ENCODE measurements at places on chromosomes 3 and 15.

DNA sequence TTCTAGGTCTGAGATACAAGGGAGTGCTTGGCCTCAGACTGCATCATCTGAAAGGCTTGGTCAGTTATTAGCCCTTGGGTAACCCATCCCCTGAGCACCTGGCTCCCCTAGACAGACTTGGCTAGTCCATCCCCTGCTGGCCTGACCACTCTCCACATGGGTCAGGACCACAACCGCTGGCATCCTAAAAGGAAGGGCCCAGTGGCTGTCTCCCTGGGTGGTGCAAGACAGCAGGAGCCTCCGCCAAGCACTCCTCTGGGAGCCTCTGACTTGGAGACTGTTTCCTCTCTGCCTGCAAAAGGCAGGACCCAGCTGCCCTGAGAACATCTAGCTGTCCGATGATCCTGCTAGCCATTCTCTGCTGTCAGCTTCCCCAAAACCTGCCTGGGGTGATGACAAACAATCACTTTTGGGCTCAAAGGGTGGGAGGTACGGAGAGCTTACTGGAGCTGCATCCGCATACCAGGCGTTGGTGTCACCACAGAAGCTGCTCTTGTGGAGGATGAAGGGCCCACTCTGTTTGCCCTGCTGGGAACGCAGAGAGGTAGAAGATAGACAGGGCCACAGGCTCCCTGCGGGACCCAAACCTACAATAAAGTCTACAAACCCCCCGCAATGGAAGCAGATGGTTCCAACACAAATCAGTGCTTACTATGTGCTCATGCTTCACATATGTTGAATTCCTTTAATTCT lies 108.0 kb upstream of the PRR20G start:
- no peak for DNase-seq

DNA sequence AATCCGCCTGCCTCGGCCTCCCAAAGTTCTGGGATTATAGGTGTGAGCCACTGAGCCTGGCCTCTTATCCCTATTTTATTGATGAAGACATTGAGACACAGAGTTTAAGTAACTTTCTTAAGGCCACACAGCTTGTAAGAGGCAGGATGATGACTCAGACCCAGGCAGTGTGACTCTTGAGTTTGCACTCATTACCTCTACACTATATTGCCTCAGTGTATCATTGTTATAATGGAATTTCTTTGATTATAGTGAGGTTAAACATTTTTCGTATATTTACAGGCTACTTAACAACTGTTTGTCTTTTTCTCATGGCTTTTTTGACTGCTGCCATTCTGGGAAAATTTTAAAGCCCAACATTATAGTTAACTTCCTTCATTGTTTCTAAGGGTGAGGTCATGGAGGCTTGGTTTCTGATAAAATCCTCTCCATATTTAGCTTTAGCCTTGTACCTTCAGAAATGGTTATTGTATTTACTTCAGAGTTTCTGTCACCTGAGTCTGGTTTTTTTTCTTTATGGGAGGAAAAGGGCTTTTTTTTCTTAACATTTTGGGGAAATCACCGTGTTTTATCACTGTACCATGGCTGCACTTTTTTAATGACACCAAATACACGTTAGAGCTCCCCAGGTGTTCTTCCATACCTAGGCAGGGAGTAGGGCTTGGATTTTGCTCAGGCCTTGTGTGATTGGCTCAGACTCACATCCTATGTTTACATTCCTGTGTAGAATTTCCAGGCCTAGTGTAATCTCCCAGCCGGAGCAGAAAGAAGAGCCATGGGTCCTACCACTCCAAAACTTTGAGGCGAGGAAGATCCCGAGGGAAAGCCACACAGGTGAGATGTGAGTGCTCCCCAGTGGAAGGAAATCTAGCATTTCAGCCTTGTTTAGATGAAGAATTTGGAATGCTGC lies 6.3 kb downstream of the ZNF774 start:
- no peak for DNase-seq

- no peak for DNase-seq
These were observed 27.5 kb upstream of the DENND4A start for GRCh38 chr15:65819563-65819960.

DNA sequence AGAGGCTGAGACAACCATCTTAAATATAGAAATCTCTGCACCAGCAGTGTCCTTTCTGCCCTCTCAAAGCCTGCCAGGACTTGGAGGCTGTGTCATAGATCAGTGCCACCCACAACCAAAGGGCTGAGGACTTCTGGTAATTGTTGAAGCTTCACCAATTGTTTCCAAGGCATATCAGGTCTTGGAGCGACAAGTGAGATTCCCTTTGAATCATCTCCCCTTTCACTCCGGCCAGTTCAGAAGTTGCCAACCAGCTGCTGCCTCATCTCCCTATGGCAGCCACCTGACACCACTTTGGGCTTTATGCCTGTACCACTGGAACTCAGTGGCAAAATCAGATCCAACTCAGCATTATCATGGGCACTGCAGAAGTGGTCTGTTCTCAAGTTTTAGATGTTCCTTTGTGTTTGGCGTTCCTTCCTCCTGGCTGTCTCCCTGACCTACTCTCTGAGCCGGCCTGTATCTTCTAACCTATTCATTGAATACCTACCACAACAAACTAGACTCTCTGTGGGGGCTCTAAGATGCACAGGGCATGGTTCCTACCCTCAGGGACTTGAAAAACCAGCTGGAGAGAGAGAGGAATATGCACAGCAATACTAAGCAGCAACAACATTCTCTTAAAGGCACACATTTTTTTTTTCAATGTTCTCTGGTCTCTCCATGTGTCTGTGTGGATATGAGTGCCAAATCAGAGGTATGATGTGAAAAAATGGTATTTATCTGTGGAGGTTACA lies 90.8 kb upstream of the PFN2 start:
- DNase-seq = no peak

GRCh38 chr3:13070391-13071070 lies 2.7 kb downstream of the IQSEC1 start:
- DNase-seq = no peak

DNA sequence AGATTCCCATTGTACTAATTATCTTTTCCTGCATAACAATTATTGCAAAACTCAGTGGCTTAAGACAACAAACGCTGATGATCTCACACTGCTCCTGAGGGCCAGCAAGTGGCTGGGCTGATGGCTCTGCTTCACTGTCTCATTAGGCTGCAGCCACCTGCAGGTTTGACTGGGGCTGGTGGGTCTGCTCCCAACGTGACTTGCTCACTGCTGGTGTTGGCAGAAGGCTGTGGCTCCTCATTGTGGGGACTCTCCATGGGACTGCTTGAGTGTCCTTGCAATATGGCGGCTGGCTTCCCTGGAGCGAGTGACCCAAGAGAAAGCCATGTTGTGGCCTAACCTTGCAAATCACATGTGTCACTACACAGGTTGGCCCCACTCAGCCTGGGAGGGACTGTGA lies 71.1 kb downstream of the PLXNA1 start:
- no peak for DNase-seq

- DNase-seq = no peak
These were observed 19.2 kb upstream of the FRMD4B start for GRCh38 chr3:69405067-69405466.

DNA sequence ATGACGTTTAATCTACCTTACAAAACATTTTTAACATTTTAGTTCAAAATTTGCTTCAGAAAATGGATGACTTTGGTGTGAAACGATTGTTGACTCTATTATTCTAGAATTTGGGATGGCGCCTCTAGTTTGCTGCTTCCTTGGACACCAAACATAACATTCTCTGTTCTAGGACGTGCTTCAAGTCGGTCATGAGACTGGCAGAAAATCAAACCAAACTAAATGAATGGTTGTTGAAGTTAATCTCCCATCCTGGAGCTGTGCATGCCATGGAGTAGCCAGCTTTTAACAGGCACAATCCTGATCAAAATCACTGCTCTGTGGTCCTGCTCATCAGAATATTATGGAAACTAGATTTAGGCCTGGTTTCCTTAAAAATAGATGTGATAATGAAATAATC lies 9.6 kb upstream of the LRRFIP2 start:
- DNase-seq = no peak

- DNase-seq = no peak
These were observed 84.8 kb upstream of the ICE2 start for GRCh38 chr15:60563539-60564404.

GRCh38 chr15:69046781-69047180 lies 32.3 kb downstream of the NOX5 start:
- no peak for DNase-seq

GRCh38 chr3:98213276-98213675 lies 46.8 kb downstream of the OR5H15 start:
- DNase-seq = no peak

DNA sequence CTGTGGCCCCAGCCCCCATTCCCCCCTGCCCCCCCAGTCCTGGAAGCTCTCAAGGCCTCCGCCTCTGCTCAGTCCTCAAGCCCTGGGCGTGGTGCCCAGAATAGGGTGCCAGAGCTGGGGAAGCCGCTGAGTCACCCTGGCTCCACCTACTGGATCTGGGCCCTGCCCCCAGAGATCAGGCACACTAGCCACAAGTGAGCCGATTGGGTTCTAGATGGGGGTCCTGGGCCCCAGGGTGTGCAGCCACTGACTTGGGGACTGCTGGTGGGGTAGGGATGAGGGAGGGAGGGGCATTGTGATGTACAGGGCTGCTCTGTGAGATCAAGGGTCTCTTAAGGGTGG lies 5.7 kb downstream of the EIF4G1 start:
- DNase-seq = peak; percentile 37

GRCh38 chr3:359672-360071 lies 163.1 kb downstream of the CHL1 start:
- no peak for DNase-seq

DNA sequence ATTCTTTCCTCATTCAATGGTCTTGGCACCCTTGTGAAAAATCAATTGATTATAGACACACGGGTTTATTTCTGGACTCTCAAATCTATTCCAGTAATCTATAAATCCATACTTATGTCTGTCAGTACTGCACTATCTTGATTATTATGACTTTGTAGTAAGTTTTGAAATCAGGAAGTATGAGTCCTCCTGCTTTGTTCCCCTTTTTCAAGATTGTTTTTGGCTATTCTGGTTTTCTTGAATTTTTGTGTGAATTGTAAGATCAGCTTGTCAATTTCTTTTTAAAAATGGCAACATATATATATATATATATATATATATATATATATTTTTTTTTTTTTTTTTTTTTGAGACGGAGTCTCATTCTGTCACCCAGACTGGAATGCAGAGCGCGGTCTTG lies 32.3 kb upstream of the CFAP20DC start:
- DNase-seq = no peak

DNA sequence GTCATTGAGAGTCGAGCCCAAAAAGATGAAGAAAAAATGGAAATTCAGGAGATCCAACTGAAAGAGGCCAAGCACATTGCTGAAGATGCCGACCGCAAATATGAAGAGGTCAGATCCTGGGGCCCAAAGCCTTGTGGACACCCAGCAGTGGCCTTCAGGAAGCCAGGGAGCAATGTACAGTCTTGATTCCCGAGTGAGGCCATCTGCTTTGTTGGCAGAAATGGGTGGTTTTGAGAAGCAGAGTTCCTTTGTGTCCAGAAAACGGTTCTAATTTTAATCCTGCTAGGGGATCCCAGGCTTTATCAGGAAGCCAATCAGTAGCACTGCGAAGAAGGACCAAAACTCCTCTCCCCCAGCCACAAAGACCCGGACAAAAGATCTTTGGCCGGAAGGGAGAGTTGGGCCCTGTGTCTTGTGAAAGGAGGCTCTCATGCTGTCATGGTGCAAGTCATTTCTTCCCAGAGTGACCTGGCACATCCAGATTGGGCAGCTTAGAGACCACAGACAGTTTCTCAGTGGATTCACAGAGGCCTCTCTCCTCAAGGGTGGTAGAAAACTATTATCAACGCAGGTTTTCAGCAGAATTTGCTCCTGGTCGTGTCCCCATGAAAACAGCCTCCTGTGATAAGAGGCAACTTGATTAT lies 17.1 kb downstream of the TPM1 start:
- no peak for DNase-seq

GRCh38 chr15:25783607-25784540 lies 79.3 kb downstream of the ATP10A start:
- peak; percentile 21 for DNase-seq

DNA sequence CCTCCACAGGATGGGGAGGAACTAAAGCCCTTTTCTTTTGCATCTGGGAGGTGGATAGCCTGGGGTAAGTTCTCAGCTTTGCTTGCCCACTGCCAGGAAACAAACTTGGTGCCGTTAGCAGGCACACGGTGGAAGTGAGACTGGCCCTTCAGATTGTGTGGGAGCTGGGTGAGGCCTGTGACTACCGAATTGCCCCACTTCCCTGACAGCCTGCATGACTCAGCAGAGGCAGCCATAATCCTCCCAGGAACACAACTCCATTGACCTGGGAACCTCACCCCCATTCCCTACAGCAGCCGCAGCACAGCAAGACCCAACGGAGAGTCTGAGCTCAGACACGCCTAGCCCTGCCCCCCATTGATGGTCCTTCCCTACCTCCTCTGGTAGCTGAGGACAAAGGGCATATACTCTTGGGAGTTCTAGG lies 282.6 kb downstream of the KLF13 start:
- DNase-seq = no peak

- no peak for DNase-seq
These were observed 136.0 kb upstream of the RAP2B start for GRCh38 chr3:153026026-153026425.

DNA sequence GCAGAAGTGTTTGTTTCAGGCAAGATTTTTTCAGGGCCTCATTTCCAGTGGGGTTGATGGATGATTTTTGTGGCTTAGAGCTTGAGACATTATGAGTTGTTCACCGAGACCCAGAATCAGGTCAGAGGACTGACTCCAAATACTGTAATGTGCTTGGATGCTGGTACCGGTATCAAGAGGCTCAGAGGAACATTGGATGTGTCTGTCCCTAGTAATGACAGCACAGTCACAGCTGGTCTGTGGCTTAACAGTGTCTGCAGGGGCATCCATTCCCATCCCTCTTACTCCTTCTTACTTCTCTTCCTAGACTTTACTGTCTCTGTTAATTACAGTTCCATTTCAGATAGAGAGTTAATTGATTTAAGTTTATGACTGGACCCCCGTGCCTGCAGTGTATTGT lies 107.8 kb downstream of the PTPRG start:
- DNase-seq = no peak

GRCh38 chr3:184031187-184031792 lies at the start of gene HTR3D:
TSS of gene HTR3D (plus strand) at chr3:184031742. CDS start at chr3:184031742, 0 bp downstream.
- DNase-seq = no peak

- DNase-seq = no peak
These were observed 35.2 kb upstream of the BFSP2 start for GRCh38 chr3:133364704-133365103.

- DNase-seq = no peak
These were observed 7.5 kb upstream of the APOD start for GRCh38 chr3:195591220-195591619.

GRCh38 chr3:71051259-71051595 lies 532.3 kb downstream of the FOXP1 start:
- DNase-seq = no peak

DNA sequence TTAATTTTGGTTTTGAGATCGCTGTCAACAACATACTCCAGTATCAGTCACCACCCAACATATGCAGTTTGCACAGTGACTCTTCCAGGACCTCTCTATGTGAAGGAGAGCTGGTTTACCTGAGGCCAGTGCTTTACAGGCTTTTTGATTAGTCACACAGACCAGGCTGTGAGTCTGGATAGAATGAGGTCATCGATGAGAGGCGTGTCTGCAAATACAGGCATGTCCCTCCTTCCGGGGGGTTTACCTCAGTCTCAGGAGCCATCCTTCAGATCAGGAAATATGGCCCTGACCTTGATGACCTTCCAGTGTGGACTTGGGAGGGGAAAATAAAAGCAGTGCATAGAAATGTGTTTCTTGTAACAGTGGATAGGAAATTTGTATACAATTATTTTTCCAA lies 46.9 kb downstream of the KBTBD12 start:
- DNase-seq = no peak

- DNase-seq = no peak
These were observed 8.0 kb upstream of the KNG1 start for GRCh38 chr3:186708983-186709679.

- DNase-seq = no peak
These were observed 37.1 kb downstream of the SLCO3A1 start for GRCh38 chr15:91890614-91891013.

Data from stimulated activated CD8-positive, alpha-beta memory T cell treated with anti-CD3 and anti-CD28 coated beads, Interleukin-4, amount 100 ng/mL, for 24 hours (primary cell).